ENCODE measurements at places on chromosomes 2 and 18.

- no peak for DNase-seq
These were observed 247.6 kb downstream of the DLGAP1 start for GRCh38 chr18:4207383-4207985.

DNA sequence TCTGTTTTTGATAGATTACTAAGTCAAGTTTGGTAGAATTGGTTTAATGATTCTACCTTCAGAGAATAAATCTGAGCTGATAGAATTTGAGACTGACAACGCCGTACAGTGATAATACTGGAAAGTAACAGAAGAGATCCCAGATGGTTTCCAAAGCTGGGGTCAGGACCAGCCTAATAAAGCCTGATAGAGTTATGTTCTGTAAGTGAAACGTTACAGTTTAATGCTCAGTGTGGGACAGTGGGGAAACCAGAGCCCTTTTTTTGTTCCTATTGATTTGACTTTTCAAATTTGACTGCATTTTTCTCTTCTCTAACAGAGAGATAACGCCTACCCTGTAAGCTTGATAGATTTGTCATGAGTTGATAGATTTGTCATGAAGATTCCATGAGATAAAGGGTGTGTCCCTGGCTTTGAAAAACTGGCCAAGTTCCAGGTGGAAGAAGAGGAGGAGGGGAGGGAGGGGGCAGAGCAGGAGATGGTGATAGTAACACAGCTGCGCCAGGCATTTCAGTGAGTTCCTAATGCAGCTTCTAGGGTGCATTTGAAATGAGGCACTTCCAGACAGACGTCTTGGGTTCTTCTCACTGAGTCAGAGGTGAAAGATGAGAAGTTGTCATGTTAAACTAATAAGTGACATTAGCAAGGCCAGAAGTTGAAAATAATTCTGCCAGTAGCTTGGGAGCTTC, 65.1 kb downstream of the CERS6 start:
- no peak for DNase-seq

DNA sequence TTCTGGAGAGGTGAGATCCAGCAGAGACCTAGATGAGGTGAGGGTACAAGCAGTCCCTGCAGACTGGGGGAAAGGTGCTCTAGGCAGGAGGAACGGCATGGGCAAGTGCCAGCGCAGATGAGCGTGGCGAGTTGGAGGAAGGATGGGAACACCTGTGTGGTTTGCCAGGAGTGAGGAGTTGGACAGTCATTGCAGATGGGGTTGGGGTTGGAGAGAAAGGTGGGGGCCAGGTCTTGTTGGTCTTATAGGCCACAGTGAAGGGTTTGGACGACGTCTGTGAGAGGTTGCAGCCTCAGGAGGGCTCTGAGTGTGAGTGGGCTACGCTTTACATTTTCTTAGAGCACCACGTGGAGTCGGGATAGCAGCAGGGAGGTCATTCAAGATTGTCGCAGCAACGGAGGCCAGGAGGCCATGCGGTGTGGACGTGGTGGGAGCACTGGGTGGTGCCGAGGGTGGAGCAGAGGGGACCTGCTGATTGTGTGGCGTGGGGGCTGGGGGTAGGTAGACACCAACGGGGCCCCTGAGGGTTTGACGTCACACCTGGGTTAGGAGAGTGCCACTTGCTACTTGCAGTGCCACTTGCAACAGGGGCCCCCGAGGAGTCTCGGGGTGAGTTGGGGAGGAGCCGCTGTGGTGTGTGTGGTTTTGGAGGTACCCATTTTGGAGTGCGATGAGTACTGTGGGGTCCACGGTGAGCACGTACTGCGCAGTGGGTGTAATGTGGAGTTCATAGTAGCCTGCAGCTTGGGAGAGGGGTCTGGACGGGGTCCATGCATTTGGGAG, 66.2 kb downstream of the LPIN1 start:
- no peak for DNase-seq

GRCh38 chr18:78595924-78596573, 383.6 kb upstream of the SALL3 start:
- no peak for DNase-seq

DNA sequence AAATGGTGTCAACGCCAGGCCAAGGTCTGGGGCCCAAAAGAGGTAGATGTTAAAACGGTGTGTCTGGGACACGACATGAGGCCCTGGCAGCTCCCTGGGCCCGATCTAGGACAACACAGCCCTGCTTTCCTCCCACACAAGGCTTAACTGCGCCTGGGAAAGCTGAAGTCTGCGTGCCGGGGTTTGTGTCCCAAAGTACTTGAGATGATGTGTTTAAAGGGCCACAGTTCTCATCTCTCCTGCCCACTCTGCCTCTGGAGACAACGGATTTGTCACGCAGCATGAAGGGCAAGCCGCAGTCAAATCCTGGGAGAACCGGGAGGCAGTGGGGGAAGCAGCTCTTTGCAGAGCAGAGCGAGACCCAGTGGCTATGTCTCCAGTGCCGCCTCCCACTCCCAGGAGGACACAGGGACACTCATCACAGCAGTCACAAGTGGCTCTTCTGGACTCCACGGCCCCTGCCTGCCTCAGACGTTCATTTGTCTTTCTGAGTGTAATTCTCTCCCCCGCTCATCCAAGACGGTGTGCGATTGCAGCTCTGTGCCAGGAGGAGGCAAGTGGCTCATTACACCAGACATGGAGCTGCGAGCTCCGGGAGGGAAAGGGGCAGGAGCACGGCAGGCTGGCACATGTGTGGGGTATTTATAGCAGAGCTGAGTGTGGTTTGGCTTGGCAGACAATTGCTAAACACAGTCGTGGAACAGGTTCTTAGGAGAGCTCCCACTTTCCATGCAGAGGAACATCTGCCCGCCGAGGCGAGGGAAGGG, 57.7 kb upstream of the SEMA4C start:
- peak; percentile 11 for DNase-seq
